Tibial nerve (tissue), 4 donors: ENCODE measurements at places on chromosomes 12 and 14. TPM values are rescaled to one million over a fixed set of nuclear protein-coding genes. Genes with fewer than 3 reads are reported as not detected.

TSHR gene
- total RNA-seq: not detected

NT5DC3 gene
- 12.7 TPM for total RNA-seq

CLEC6A gene
- not detected for total RNA-seq

KLHL33 gene
- total RNA-seq: 2.2 TPM

DNAJC22 gene
- not detected for total RNA-seq

CELA1 gene
- not detected for total RNA-seq

MDGA2 gene
- not detected for total RNA-seq

LHX5 gene
- total RNA-seq: not detected

CCDC177 gene
- total RNA-seq: not detected

DPF3 gene
- 0.90 TPM for total RNA-seq
